ENCODE measurements at places on chromosomes 11 and 22. TPM values are rescaled to one million over a fixed set of nuclear protein-coding genes. Genes with fewer than 3 reads are reported as not detected.

DNA sequence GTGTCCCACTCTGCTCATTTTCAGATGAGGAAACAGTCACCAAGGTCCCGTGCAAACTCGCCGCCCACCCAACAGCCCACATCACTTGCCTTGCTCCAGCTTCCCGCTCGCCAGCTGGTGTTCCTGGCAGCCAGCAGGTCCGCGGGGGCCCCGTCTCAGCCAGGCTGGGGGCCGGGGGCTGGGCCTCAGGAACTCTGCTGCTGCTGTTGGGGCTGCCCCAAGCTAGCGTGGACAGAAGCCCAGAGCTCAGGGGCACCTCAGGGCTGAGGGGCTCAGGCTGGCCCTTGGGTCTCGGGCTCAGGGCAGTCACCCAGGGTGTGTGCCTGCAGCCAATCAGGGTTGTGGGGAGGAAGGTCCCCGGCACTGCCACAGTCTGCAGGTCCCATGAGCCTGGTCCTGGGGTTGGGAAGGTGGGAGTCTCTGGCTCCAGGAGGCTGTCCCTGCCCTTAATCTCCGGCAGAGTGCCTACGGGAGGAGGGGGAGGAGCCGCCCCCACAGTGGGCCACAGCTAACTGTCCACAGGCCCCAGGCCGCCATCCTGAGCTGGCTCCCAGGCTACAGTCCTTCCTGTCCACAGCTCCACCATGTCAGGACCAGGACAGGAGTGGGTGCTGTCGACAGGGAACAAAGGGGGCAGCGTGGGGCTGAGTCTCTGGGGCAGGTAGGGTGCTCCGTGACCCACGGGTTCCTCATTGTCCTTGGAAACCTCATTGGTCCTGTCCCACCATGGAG, 65.2 kb downstream of the ARFGAP3 start:
- no peaks in the 10 kb centered on the region for H3K36me3 ChIP-seq
- H3K27ac ChIP-seq: no peak overlapping the region
- no peak for DNase-seq
- H3K4me3 ChIP-seq: no peak overlapping the region
- H3K27me3 ChIP-seq: no peaks in the 10 kb centered on the region

DNA sequence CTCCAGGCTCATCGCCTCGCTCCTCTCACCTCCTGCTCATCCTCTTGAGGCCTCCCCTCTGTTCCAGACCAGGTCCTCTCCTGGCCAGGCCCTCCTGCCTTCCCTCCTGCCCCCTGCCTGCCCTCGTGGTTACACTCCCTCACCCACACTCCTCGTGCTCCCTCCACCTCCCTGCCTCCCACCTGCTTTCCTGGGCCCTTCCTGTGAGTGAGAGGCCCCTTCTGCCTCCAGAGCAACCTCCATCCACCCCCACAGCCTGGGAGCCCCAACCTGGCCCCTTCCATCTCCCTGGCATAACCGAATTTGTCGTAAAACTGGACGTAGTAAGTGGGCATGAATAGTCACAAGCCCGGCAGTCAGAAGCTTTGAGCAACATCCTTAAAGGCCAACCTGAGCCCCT, 4.5 kb downstream of the APOBEC3G start:
- H3K27ac ChIP-seq: no peak overlapping the region
- no peak overlapping the region for H3K4me3 ChIP-seq
- no peak for DNase-seq
- H3K4me1 ChIP-seq: no peaks in the 10 kb centered on the region
- H3K36me3 ChIP-seq: no peaks in the 10 kb centered on the region

DNA sequence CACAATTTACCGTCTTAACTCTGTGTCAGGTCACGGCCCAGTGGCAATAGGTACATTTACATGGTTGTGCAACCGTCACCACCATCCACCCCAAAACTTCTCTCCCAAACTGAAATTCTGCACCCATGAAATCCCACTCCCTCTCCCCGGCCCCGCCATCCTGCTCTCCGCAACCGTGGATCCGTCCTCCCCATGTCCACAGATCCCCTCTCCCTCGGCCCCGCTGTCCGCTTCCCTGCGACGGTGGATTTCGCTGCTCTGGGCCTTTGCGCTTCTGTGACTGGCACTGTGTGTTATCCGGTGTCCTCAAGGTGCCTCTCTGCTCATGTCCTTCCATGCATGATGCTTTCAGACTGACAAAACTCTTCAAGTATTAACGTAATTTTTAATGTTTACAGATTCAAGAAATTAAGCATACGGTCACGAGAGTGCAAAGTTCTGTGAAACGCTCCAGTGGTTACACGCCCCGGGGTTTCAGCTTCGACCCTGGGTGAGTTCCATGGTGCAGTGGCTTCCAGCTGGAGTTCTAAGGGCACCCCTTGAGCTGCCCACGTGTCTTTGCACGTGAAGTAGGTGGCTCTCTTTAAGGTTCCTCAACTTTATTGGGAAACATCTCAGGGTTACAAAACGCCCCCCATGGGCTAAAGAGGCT, 76.4 kb downstream of the KCNQ1 start:
- H3K4me3 ChIP-seq: no peak overlapping the region
- DNase-seq: peak; percentile 1
- H3K4me1 ChIP-seq: no peaks in the 10 kb centered on the region
- H3K36me3 ChIP-seq: no peaks in the 10 kb centered on the region

- H3K36me3 ChIP-seq: no peaks in the 10 kb centered on the region
- no peak for DNase-seq
- H3K27ac ChIP-seq: no peak overlapping the region
- no peaks in the 10 kb centered on the region for H3K27me3 ChIP-seq
These were observed 28.4 kb upstream of the CACNG2 start for GRCh38 chr22:36731916-36732315.

DNA sequence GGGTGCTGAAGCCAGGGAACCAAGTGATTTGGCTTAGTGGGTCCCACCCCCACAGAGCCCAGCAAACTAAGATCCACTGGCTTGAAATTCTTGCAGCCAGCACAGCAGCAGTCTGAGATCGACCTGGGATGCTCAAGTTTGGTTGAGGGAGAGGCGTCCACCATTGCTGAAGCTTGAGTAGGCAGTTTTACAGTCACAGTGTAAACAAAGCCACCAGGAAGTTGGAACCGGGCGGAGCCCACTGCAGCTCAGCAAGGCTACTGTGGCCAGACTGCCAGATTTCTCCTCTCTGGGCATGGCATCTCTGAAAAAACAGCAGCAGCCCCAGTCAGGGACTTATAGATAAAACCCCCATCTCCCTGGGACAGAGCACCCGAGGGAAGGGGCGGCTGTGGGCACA, 424.1 kb upstream of the TENM4 start:
- no peaks in the 10 kb centered on the region for H3K36me3 ChIP-seq
- DNase-seq: no peak
- no peaks in the 10 kb centered on the region for H3K4me1 ChIP-seq
- no peak overlapping the region for H3K27ac ChIP-seq
- H3K27me3 ChIP-seq: no peaks in the 10 kb centered on the region
- no peak overlapping the region for H3K4me3 ChIP-seq

The TCF20 gene
- total RNA-seq: 36.5 TPM

Measured in SJCRH30 (cell line).